NCI-H1436 (cell line): ENCODE measurements at places on chromosomes 2 and 18.

- no peak for DNase-seq
Measured at GRCh38 chr18:11963991-11964484, 17.3 kb upstream of the IMPA2 start.

- DNase-seq: no peak
Measured at GRCh38 chr2:185441486-185442005, 297.1 kb upstream of the FSIP2 start.

DNA sequence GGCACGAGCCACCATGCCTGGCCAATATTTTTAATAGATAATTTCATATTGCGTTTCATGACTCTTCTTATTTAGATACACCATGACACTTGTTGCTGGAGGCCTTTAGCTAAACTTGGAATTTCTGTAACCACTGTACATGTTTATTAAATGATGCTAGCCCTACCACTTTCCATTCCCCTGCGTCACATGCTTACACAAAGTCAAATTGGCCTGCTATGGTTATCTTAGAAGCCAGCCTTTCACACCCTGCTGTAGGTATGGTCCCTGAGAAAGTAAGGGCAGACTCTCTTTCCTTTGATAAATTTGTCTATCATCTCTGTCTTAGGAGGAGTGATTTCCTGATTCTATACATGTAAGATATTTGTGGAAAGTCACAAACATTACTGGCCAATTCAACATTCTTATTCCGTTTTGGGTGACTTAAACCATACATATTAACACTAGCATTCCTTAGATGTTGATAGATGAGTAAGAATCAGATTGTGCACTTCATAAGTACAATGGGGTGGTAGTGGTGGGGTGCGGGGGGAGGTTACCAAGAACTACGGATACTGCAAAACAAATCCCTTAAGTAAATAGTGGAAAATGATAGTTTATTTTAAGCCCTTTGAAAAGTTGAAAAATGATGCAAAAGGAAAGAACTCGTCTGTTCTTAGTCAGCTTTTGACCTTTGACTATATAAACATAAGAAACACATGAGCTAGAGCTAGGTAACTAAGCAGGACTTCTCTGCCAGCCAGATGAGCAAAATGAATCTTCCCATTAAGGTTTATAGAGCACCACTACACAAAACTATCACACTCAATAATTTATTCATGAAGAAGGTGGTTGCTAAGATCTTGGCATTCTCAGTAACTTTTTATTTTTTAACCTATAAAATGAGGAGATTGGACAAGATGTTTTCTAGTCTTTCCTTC is 7.9 kb upstream of the NDUFV2 start:
- no peak for DNase-seq

DNA sequence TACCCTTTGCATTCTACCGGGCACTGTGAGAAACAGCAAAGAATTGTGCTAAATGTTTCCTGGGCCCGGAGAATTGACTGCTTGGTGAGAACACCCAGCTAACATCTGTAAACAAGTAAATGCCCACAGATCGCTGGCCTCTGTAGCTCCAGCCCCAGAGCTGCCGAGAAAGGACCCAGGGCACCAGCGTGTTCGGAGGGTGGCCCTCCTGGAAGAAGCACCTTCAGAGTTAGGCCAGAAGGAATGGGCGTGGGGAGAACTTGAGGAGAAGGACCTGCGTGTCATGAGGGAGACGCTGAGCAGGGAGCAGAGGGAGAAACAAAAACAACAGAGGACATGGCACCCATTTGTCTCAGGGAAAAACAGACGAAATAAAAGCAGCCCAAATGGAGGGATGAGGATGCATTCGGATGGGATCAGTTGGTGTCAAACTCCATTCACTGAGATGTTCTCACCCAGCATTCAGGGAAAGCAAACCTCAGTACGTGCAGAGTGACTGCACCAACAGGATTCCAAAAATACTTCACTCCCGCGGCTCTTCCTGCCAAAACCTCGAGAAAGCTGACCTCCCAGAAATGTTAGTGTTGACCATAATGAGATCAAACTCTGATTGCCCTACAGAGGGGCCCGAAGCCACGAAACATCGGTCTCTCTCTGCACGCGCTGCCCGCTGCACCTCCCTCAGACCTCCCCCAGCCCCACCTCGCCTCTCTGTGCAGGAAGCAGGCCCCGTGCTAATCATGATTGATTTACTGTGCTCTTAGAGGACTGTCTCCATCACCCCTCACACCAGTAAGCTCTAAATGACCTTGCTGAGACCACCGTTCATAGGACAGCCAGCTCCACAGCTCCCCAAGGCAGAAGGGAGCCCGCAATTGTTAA is 376.3 kb upstream of the SALL3 start:
- DNase-seq: no peak

DNA sequence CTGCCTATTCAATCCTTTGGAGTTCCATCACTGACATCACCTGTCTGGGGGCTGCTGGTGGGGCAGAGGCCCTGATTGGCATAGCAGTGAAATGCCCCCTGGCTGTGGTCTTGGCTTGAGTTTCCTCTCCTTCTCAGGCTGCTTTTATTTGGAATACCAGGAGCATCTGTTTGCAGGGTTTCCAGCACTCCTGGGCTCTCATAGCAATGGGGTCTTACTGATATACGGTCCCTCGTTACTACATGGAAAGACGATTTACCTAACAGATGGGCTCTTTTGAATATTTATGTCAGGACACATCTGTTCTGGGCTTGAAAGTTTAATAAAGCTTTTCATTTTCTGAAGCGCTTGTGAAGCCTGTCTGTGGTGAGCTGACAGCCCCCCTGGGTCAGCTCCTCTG is 230.3 kb downstream of the SLC4A3 start:
- no peak for DNase-seq
